Upper lobe of right lung (tissue), 1 donor: ENCODE measurements at places on chromosomes 12 and 14.

- no peak for DNase-seq
These were observed 8.8 kb upstream of the TMEM106C start for GRCh38 chr12:47954467-47955045.

GRCh38 chr12:6198985-6199530 is 1.1 kb upstream of the CD9 start:
- no peak for DNase-seq

DNA sequence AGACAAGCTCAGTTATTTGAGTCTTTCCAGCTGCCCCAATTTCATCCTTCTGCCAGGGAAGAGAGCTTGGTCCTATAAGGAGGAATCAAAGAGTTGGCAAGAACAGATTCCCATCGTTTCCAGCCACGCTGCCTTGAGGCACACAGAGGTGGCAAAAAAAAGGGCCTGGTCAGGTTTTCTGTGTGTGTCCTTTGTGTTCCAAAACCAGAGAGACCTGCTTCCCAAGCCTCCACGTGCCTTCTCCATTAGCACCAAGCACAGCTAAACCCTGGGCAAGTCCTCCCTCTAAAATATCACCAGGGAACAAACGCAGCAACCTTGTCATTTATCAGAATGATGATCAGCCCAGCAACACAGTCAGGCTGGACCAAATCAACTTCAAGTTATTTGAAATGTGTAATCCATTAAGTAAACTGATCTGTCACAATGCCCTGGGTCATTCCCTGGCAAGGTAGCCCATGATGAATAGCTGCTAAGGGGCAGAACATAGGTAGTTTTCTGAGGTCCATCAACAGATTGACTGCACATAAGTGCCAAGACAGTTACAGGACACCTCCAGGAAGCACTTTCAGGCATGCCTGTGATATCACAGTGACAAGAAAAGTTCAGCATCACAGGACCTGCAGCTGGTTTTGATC is 28.6 kb upstream of the C12orf42 start:
- no peak for DNase-seq

DNA sequence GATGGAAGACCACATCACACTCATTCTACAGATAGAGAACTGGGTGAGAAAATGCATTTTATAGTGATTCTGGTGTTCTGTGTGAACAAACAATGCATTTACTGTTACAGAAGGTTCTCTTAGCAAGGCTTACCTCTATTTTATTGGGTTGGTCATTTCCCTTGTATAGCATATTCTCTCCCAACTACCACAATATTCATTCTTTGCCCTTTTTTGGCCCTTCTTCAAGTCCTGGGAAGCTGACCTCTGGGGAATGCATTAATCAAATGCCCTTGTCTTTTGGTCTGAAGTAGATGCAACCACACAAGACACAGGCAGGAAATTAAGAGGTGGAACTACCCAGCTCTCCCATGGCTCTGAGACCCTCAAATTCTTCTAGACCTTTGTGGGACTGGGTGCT is 19.5 kb downstream of the DCN start:
- DNase-seq, result no peak

- no peak for DNase-seq
These were observed 12.6 kb downstream of the RASSF8 start for GRCh38 chr12:25970916-25971653.

GRCh38 chr12:131210506-131211339 is 257.0 kb downstream of the ADGRD1 start:
- peak; percentile 45 for DNase-seq

DNA sequence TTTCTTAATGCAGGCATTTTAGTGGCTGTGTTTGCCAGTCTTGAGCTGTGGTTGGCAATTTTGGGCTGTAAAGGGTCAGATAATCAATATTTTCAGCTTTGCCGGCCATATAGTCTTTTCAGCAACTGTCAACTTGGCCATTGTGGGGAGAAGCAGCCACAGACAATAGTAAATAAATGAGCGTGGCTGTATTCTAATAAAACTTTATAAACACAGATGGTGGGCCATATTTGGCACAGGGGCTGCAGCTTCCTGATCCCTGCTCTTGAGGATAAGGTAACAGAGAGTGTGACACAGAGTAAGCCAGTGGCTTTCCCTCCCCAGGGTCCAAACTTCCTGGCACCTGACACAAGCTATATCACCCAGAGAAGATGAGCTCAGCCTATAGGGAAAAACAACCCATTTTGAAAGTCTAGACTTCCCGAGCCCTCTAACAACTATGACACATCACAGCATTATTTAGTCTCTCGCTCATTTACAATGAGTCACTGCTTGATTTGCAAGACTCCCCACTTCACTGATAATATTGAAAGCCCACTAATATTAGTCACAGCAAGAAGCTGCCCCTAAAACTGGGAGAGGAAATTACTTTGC is 163.1 kb upstream of the TMPO start:
- DNase-seq, result no peak

DNA sequence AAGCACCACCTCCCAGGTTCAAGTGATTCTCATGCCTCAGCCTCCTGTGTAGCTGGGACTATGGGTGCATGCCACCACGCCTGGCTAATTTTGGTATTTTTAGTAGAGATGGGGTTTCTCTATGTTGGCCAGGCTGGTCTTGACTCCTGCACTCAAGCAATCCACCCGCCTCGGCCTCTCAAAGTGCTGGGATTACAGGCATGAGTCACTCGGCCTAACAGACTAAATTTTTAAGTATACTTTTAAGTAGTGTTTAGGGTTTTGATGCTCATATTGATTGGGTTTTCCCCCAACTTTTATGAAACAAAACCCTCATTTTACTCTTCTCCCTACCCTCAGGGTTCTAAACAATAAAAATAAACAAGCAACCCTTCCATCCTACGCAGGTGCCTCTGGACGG is 5.5 kb downstream of the MYO1A start:
- DNase-seq, result no peak

GRCh38 chr14:92819011-92819597 is 25.0 kb downstream of the GOLGA5 start:
- no peak for DNase-seq

DNA sequence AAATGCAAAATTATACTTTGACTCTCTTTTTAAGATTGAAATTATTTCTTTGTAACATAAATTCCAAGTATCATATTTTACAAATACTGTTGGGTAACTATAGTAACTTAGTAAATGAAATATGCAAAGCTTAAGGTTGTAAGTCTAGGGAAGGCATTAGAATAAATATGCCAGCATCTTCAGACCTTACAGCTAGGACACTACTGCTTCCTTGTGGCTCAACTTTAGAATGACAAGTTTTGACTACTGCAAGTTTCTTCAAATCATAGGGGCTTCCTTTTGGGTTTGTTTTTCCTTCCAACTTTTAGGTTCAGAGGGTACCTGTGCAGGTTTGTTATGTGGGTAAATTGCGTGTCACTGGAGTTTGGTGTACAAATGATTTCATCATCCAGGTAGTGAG is 17.7 kb upstream of the ANP32D start:
- no peak for DNase-seq
